Activated CD4-positive, alpha-beta T cell treated with anti-CD3 and anti-CD28 coated beads, Interleukin-2, amount 50 U/mL, for 4 hours (primary cell): ENCODE measurements at places on chromosomes 3 and 15.

- DNase-seq = peak; percentile 19
These were observed 40.4 kb downstream of the WHAMM start for GRCh38 chr15:82849556-82850512.

DNA sequence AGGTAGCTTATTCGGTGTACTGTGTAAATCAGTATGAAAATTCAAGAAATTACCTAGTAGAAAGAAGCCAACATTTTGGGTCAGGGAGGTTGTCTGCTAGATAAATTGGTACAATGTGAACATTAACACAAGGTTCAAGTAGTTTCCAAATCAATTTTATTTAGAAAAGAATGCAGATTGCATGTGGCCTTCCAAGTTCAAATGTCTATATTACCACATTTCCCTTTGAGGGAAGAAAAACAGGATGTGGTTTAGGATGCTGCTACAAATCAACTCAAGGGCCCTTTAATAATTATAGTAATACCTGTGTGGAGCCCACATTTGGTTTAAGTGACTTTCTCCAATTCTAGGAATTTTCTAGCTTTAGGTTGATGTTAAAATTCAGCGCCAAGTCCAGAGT lies 57.5 kb downstream of the CADPS start:
- DNase-seq = no peak

DNA sequence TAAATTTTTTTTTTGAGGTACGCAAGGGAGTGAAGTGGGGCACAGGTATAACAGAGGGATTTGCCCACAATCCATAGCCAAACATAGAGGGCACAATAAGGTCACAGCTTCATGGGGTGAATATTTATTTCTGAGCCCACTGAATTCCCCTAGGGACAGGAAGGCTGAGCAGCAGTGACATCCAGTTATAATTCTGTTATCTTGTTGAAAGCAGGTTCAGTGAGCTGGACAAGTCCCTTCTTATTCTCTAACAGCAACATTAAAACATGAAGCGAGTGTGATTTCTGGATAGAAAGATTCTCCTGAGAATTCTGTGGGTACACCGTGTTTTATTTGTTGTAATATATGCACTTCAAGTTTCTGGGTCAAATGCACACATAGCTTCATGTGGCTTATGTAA lies 538.2 kb downstream of the NAALADL2 start:
- DNase-seq = no peak

- no peak for DNase-seq
These were observed 279.2 kb upstream of the SATB1 start for GRCh38 chr3:18704326-18704725.

DNA sequence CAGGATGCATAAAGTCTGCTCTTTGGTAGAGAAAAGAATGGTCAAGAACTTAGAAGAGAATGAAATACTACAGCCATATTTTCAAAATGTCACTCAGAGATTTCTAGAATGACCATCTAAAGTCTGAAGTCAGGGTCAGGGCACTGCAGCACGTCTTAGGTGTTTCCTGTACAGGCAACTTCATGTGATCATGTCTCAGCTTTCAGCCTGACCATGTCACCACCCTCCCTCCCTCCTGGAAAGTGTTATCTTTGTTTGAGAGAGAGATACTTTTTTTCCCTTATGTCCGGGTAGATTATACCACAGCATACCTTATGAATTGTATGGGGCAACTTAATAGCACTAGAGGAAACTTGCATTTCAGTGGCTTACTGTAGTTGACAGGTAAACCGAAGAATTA lies 558.0 kb upstream of the TGFBR2 start:
- no peak for DNase-seq

- no peak for DNase-seq
These were observed 12.8 kb downstream of the PAK6 start for GRCh38 chr15:40251486-40252140.

DNA sequence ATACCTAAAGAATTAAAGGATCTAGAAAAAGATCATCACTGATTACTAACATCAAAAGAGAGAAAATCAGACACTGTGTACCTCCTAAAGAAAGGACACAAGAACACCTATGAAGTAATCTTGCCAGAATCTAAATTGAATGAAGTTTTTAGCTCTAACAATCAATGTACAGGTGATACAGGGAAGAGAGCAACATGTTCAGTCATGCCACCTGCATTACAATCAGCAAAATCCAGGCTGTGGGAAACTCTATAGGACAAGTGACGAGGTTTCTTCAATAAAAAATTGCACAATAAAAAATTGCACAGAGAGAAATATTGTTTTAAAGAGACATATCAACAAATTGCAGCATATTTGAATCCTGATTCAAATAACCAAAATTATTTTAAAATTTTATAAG lies 93.3 kb downstream of the SEMA5B start:
- DNase-seq = no peak

GRCh38 chr15:31510057-31510456 lies 183.4 kb downstream of the KLF13 start:
- DNase-seq = no peak

- no peak for DNase-seq
These were observed 769.8 kb downstream of the EPHA3 start for GRCh38 chr3:89877230-89877629.

DNA sequence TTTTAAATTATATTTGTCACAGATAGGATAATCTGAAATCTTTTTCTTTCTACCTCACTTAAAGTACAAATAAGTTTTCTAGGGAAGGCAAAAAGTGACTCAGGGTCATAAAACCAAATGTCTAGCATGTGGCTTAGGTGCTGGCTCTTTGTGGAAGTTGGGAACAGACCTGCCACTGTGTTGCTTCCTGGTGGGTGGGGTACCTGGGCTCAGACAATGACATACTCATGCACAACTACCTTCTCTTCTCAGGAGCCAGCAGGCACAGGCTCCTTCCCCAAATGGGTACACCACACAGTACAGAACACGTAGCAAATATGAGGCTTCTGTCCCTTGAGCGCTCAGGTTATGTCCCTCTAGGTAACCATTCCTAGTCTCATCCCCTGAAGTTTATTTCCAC lies 40.1 kb upstream of the MUC13 start:
- no peak for DNase-seq

- DNase-seq = no peak
These were observed 12.1 kb upstream of the CLPX start for GRCh38 chr15:65197337-65197645.

DNA sequence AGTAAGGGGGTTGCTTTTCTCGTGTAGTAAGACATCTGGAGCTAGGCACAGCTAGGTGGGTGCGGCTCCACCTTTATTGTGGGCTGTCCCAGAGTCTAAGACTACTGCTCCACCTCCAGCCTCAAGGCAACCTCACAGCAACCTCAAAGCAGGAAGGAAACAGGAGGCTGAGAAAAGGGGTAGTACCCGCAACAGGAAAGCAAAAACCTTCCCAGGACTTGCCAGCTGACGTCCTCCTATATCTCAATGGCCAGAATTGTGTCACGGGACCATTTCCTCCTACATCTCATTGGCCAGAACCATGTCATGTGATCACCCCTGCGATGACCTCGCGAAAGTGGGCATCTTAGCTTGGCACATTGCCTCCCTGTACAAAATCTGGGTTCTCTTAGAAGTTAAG lies 4.3 kb upstream of the GPR160 start:
- peak; percentile 17 for DNase-seq

DNA sequence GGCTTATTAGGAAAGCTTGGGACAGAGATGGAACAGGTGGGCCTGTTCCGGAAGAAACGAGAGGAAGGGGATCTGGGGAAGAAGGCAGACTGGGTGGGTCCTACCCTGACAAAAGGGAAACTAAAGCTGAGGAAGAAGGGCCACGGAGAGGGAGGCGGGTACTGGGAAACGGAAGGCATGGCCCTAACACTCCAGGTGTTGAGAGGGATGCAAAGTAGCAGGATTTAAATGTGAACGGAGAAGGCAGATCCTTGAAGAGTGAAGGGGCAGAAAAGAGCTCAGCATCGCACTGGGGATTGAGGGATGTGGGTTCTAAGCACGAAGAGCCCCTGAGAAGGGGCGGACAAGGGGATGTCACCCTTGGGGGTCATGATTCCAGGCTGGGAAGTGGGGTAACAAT lies 735 bp downstream of the STIMATE start:
- no peak for DNase-seq

DNA sequence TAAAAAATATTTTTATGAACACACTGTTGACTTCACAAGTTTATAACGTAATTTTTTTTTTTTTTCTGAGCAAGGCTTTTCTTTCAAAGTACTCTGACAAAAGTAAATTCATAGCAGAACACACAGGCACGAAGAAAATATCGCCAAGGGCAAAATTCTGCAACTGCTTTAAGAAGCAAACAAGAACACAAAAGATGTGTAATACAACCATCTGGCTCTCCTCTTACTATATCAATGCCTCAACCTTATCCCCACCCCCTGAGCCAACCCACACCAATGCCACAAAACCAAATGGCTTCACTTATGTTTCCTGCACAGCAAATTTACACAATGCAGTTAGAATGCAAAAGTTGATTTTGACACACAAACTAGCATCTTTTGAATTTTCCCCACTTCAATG lies 274.2 kb downstream of the FOXP1 start:
- peak; percentile 14 for DNase-seq

- no peak for DNase-seq
These were observed 214.2 kb upstream of the TPM1 start for GRCh38 chr15:62828364-62828763.

DNA sequence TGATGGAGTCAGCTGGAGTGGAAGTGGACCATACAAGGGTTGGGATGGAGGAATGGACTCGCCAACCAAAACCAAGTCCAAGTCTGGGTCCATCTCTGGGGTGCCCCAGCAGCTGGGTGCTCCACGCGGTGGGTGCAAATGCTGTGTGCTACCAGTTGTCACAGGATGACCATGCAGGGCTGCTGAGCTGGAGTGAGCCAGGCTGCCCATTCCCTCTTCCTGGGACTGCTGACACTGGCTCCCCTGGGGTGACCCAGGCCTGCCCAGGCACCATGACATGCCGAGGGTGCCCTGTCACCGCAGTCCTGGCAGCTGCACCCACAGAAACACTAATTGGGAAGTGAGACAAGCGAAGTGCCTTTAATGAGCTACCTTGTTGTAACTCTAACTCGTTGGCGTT lies 140.2 kb downstream of the TPRA1 start:
- DNase-seq = no peak

- DNase-seq = no peak
These were observed 4.6 kb downstream of the CAPN3 start for GRCh38 chr15:42363942-42364341.

- no peak for DNase-seq
These were observed 326.1 kb downstream of the SATB1 start for GRCh38 chr3:18098960-18099587.

DNA sequence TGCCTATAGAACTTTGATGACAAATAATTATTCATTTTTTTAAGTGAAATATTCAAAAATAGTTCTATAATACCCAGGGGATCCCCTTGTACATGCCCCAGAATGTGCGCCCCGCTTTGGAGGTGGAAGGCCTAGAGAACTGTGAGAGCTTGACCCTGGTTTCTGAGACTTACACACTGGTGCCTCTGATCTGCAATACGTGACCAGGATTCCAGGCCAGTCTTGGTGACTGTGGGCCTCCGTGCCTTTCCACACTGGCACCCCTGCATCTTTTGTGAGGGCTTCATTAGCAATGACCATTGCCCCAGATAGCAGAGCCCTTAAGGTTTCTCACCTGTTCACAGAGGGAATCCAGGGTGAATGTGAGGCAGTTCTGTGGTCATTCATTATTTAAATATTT lies 44.0 kb downstream of the CLSTN2 start:
- DNase-seq = no peak

GRCh38 chr3:149330609-149331331 lies 2.7 kb downstream of the TM4SF18 start:
- no peak for DNase-seq

DNA sequence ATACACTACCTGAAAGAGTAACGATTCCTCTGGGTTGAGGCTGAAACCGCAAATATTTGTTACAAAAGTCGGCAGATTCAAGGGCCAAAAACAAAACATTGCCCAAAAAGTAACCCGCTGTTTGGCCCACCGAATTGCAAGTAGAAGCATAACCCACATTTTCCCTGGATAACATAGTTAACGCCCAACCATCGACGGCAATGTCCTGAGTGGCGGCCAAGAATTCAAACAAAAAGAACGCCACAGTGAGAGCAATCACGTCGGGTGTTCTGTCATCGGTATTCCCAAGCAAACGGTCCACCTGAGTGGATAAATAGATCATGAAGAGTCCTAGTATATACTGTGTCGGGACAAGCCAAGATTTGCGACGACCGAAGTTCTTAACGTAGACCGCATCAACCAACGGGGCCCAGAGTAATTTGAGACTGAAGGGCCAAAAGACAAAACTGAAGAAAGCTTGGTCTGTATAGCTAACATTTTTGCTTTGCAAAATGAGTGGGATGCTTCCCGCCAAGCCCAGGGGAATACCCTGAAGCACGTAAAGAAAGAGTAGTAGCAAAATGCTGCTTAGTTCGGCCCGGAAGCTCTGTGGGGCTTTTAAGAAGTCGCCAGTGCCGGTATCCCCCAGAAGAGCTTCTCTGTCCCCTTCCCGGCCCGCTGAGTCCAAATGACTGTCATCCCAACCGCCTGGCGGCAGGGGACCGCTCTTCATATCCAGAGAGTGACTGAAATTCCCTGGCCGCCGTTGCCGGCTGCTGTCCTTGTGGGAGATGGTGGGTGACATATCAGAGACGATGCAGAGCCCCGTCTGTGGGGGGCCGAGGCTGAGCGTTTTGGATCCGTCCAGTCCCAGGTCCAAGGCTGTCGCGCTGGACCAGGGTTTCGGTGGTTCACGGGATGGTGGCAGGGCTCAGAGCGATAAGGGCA lies 750 bp downstream of the SLC33A1 start:
- peak; percentile 18 for DNase-seq

DNA sequence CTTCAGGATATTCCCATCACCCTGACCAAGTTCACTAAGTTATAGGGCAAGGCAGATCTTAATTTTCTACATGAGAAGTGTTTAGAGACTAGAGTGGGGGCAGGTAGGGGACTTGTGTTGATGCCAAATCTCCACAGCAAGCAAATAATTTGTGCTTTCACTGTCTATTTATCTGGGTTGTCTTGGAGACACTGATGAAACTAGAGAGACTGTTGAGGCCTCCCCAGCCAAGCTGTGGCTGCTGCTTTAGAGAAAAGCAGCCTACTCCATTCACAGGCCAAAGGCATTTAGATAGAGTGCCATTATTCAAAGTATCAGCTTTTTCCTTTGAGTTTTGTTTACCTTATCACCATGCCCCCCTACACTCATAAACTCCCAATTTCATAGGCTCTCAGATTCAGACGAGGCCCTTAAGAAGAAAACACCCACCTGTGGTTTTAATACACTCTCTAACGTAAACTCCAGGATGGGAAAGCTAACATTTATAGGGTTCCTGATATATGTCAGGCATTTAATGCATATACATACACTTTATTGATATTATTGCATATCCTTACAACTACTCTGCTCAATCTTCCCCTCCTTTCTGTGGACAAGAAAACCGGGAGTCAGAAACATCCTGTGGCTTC lies 130.4 kb upstream of the FOXB1 start:
- DNase-seq = no peak

GRCh38 chr3:49812916-49813496 lies 747 bp downstream of the UBA7 start:
- DNase-seq = no peak
